ENCODE measurements at places on chromosomes 5 and 9.

- DNase-seq = peak; percentile 89
Observed at GRCh38 chr5:29114331-29114768, 2076.0 kb upstream of the CDH9 start.

- no peak for DNase-seq
Observed at GRCh38 chr5:10941900-10942299, 180.9 kb upstream of the DAP start.

GRCh38 chr9:70137577-70137976 lies 93.9 kb downstream of the MAMDC2 start:
- no peak for DNase-seq

DNA sequence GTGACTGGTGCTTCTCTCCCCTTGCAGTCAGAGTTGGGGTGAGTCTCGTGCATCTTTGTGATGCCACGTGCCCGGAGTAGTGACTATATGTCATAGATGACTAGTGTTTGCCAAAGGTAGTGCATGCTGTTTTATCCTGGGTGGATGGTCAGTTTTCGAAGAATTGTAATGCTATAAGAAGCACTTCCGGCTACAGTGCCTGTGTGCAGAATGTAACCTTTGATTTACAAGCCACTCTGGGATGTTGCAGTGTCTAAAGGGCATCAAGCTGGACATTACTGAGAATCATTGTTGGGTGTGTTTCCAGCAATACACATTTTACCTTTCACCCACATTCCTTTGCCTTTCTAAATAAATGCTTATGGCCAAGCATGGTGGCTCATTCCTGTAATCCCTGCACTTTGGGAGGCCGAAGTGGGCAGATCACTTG lies 16.7 kb downstream of the MVB12B start:
- no peak for DNase-seq

DNA sequence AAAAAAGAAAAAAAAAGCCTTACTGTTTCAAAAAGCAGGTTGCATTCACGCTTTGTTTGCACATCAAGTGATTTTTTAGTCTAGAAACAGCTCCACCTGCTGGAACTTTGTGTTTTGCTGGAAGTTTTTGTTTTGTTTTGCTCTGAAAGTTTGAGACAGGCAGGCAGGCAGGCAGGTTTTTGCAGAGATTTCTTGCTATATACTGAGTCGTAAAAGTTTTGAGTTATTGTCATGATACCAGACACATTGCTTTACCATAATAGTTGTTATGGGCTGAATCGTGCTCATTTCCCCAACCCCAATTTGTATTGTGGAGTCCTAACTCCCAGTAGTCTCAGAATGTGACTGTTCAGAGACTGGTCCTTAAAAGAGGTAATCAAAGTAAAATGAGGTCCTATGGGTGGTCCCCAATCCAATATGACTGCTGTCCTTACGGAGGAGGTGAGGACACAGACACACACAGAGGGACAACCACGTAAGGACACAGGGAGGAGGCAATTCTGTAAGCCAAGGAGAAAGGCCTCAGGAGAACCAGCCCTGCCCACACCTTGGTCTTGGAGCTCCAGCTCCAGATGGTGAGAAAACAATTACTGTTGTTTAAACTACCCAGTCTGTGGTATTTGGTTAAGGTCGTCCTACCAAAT lies 20.9 kb downstream of the OR2Y1 start:
- peak; percentile 40 for DNase-seq

GRCh38 chr9:96317335-96317980 lies 15.5 kb upstream of the HSD17B3 start:
- DNase-seq = peak; percentile 64

DNA sequence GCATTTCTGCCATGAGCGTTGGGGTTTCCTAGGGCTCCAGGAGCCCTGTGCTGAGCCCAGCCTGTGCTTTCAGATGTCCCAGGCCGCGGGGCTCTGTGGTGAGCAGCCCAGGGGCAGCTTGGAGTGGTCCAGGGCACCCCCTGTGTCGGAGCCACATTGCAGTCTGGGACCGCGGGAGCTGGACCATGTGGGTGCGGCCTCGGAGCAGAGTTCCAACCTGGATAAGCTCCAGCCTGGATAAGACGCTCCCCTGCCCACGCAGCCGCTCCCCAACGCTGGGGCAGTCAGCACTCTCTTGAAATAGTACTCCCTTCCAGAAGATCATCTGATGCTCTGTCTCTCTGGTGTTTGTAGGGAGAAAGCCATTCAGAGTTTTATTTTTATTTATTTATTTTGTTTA lies 111.1 kb downstream of the WNK2 start:
- no peak for DNase-seq

GRCh38 chr5:115859378-115859777 lies 17.6 kb downstream of the AP3S1 start:
- no peak for DNase-seq

DNA sequence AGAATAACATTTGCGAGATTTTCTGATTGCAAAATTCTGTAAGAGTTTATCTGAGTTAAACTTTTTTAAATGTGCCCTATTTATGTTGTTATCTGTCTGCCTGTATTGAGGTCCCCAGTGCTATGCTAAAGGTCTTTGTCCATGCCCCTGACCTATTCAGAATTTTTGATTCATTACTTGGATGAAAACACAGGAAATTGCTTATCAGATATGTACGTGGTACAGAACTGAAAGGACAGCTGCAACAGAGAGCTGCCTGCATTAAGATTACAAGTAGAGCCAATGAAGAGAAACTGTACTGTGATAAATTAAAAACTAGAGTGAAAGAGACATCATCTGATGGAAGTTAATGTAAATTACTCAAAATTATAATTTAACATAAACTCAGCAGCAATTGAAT lies 408.8 kb downstream of the ADGRV1 start:
- no peak for DNase-seq

- DNase-seq = no peak
Observed at GRCh38 chr5:84242286-84242685, 142.4 kb downstream of the EDIL3 start.

DNA sequence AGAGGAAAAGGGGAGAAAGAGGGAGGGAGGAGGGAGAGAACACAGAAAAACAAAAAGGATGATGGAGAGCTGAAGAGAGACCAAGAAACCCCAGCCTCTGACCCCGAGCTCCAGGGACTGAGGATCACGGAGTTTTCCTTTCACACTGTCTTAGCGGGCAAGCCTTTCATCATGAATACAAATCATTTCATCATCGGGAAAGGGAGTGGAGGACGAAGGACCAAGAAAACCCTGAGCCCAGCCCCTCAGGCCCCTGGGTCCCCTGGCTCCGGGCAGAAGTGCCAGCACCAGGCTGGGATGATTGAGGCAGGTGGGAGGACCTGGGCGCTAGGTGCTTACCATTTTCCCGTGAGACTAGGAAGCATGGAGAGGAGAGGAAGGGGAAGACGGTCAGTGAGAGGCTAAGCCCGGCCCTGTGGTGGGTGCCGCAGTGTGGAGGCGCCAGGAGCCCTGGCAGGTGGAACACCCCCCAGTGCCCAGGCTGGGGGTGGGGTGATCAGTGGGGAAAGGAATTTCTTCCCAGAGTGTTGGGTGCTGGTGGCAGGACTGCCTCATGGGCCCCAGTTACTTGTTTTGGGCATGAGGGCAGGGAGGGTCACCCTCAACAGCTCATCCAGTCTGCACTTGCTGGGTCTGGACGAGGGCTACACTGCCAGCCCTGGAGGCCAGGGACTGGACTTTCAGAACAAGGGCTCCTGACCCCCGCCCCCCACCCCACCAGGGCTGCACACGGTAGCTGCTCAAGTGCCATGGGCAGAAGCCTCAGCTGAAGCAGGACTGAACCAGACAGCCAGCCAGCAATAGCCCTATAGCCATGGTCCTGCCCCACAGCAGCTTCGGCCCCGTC lies 49.0 kb upstream of the SARDH start:
- no peak for DNase-seq

- DNase-seq = no peak
Observed at GRCh38 chr9:129999141-129999510, 43.9 kb downstream of the FNBP1 start.

DNA sequence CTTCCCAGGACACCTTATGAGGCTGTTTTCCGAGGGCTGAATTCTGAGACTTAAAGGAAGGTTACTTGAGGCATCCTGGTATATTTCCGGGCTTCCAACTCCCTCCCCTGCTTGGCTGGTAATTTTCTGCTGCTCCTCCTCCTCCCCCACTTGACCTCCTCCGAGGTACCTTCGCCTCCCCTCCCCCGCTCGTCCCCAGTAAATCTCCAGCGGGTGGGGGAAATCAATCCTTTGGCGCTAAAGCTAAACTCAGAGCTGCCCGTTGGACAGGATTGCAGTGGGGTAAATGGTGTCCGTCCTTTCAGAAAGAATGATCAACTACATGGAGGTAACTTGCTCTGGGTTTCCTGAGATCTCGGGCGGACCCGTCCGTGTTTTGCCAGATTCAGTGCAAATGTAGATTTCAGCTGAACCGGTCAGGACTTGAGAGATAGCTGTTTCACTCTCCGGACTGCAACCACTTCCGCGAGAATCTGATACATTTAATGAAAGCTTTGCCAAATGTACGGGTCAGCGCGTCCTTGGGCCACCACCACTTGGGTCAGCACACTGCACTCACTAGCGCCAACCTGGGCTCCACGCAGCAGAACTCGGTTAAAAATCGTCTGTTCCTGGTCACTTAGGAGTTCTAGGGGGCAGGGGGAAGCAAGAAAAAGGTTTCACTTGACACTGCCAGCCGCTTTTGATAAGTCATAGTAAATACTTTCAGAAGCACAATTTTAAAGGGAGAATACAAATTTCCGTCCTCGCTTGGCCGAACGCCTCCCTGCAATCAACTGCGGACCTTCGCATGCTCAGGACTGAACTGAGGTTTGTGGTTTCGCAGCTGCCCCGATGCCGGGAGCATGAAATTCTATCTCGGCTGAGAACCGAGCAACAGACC lies 4.6 kb upstream of the ISL1 start:
- peak; percentile 98 for DNase-seq

DNA sequence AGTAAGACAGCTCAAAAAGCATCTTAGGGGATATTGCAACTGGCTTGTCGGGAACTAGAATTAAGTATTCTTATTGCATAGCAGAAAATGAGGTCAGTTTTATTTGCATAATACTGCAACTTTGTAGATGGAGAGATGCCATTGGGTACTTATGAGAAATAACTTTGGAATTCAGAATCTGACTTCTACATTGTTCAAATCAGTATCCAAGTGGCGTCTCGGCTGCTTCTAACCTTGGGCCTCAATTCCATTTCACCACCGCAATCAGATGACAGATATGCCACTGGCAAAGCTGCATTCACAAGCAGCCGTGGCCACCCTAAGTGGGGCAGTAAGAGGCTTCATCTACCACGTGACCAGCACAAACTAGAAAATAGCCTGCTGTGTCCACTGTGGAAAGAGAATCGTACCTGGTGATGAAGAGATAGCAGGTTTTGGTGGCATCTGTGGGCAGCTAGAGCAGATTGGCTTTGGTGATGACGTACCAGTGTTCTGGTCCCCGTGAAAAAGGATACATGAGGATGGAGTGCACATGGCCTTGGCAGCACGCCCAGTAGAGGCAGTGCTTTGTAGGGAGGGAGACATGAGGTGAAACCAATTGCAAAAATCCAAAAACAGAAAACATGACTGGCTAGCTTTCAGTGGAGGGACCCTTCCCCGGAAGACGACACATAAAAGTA lies 116.6 kb downstream of the KLHL3 start:
- peak; percentile 67 for DNase-seq

DNA sequence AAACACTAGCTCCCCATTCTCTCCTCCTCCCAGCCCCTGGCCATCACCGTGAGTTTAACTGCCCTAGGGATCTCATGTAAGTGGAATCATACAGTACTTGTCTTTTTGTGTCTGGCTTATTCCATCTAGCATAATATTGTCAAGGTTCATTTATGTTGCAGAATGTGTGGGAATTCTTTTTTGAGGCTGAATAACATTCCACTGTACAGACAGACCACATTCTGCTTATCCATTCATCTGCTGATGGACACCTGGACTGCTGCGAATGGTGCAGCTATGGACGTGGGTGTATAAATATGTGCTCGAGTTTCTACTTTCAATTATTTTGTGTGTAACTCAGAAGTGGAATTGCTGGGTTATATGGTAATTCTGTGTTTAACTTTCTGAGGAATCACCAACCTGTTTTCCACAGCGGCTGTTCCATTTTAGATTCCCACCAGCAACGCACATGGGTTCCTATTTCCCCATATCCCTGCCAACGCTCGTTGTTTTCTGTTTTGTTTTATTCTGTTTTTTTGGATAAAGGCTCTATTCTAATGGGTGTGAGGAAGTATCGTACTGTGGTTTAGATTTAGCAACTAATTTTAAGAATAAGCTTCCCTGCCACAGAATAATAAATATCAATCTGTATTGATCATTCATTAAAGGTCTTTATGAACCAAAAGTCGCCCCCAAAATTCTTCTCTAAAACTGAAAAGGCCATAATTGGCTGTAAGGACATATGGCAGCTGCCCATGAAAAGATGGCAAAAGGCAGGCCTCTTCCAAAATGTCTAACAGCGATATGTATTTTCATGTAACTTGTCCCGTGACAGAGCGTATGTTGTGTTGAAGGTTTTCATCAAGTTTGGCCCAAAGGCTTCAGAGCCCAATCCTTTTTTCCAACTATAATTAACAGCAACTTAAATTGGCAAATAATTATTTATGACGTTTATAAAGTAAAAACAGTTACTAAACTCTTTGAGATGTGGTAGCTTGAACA lies 70.3 kb downstream of the DAP start:
- DNase-seq = no peak

- DNase-seq = no peak
Observed at GRCh38 chr5:127643607-127644006, 5.3 kb upstream of the CTXN3 start.

GRCh38 chr9:13083366-13083765 lies 196.1 kb downstream of the MPDZ start:
- peak; percentile 39 for DNase-seq

DNA sequence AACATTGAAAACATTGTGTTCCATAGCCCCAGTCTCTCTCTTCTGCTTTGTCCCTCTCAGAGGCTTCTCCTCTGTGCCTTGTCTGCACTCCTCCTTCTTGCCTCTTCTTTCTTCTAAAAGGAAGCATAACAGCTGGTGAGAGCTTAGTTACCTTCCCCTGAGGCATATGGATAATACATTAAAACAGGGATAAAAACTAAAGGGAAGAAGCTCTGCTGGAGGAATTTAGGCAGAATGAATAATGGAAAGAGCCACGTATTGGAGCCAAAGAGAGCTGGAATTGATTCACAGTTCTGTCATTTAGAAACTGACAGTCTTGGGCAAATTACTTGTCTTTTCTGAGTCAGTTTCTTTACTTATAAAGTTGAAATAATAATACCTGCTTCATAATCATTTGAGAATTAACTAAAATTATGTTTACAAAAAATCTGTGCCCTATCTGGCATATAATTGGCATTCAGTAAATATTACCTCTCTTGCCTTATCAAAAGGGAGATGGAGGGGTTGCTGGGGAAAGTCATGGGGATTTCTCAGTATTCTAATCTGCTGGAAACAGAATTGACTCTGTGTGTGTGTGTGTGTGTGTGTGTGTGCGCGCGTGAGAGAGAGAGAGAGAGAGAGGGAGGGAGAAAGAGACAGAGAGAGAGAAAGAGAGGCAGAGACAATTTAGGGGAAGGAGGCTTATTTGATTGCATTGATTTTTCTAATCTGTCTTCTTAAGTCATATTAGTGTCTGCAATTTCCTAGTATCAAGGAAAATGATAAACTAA lies 20.2 kb downstream of the ZNF474 start:
- peak; percentile 62 for DNase-seq

DNA sequence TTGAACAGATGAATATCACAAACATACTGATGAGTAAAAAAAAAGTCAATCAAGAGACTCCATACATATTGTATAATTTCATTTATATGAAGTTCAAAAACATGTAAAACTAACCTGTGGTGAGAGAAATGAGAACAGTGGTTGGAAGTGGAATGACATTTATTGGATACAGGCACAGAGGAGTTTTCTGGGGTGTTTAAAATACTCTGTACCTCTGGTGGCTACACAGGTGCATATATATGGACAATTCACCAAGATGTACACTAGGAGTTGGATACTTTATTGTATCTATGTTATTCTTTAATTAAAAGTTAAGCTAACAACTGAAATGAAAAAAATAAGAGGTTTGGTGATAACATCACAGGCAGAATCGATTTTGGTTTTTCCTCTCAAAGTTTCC lies 14.1 kb downstream of the FOXD1 start:
- no peak for DNase-seq

Data from NCI-H69 (cell line).